CD8-positive, alpha-beta T cell (primary cell): ENCODE measurements at places on chromosomes 12 and 14.

DNA sequence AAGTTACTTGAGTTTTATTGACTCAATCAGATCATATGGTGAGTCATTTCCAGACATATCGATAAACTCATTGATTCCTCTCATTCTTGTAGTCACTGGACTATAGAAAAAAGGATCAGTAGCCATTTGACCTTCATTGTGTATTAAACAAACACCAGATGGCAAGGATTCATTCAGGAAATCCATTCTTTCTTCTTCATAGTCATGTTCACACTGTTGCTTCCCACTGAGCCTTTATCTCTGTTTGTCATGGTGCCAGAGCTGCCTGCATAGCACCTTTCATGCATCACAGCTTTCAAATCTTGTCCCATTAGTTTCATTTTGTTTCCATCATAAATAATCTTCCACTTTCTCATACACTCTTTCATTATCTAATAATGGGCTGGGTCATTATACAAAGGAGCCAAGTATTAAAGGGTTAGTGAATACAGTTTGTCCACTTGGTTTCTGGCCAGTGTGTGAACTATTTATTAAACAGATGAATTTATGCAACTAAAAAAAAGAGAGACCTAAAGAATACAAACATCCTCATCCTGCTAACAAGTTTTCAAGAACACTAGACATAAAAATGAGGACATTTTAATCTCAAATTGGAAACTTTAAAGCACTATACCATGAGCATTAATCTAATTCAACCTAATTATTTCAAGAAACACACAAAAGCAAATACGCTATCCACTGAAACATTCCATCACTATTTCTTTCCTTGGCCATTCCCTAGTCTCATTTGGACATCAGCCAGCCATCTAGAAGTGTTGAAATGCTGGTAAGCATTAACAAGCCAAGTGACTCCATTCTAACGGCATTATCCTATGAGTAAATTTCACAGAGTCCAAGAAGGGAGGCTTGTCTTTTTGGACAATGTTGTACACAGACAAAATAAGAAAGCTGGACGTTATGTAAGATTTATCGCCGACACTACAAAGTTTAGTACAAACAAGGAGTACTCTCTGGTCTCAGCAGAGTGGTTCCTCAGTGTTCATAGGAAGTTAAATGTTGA, 476.5 kb downstream of the FOXG1 start:
- no peak for DNase-seq

GRCh38 chr14:23827100-23827892, 126.3 kb upstream of the DHRS4 start:
- DNase-seq: no peak

DNA sequence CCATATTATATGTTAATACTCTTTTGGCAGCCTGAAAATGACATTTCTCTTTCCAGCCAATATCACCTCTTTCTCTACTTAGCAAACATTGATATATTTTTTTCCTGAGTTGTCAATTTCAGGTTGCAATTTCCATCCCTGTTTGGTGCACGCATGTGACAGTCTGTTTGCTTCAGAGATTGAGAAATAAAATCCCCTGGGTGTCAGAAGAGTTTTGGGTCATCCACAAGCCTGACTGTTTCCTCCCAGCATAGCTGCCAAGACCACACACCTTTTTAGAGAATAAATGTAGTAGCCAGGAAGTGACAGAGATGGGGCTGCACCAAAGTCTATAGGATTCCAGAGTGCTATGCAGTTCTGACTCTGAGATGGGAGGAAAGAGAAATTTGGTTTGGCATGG, 144.9 kb upstream of the NOS1 start:
- DNase-seq: no peak

- DNase-seq: no peak
Measured at GRCh38 chr14:90580377-90581335, 183.8 kb downstream of the CALM1 start.

DNA sequence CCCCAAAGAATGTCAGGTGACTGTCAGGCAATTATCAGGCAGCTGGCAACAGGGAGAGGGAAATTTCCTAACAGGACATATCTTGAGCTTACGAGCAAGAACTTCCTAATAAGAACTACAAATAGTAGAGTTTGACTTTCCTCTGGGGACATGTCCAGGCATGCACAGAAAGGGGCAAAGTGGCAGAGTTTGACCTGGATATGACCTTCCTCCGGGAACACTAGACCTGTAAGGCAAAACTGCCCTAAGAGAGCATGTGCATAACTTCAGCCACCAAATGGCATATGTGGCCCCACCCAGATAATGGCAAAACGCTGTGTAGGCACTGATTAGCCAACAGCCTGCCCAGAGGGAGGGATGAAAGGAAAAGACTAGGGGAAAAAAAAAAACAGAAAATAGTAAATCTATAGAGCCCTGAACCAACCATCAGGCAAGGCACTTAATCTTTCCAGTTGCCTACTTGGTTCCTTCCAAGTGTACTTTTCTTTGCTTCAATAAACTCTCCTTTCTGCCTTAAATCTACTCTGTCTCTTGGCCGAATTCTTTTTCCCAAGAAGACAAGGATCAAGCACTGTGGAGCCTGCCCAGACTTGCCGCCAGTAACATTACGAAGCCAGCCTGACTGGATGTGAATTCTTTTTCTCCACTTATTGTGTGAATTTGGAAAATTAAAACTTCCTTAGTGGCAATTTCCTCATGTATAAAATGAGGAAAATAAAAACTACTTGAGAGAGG, 164.1 kb downstream of the SPTSSA start:
- no peak for DNase-seq

GRCh38 chr12:124768452-124769162, 95.1 kb downstream of the SCARB1 start:
- DNase-seq: no peak

DNA sequence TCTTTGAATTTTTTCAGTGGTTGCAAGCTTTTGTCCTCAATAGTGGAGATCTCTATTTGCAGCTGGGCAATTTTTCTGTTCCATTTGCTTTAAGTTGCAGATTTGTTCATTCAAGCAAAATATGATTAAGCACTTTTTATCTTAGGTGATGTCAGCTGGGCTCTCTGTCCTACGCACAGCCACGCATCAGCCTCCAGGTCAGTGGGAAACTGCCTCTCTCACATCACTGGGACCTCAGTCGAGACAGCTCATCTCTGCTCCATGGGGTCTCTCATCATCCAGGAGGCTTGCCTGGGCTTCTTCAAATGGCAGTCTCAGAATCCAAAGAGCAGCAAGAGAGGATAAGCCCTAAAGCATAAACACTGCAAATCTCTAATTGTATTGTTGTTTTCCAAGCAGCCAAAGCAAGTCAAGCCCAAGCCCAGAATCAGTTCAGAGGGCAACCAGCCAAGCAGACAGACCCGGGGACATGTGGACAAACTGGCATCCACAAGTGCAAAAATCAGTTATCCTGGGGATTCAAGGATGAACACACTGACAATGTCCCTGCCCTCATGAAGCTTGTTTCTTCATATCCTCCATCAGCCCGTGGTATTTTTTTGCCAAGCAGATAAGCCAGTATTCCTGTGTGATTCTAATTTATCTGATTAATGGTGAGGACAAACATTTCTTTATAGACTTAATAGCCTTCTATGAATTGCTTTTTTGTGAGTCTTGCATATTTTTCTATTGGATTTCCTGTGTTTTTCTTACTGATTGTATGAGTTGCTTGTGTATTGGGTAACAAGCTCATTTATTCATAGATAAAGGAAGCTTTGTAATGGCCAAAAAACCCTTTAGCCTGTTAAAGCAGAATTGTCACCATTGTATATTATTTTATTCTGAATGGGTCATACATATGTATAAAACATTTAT, 262.5 kb downstream of the GXYLT1 start:
- no peak for DNase-seq

DNA sequence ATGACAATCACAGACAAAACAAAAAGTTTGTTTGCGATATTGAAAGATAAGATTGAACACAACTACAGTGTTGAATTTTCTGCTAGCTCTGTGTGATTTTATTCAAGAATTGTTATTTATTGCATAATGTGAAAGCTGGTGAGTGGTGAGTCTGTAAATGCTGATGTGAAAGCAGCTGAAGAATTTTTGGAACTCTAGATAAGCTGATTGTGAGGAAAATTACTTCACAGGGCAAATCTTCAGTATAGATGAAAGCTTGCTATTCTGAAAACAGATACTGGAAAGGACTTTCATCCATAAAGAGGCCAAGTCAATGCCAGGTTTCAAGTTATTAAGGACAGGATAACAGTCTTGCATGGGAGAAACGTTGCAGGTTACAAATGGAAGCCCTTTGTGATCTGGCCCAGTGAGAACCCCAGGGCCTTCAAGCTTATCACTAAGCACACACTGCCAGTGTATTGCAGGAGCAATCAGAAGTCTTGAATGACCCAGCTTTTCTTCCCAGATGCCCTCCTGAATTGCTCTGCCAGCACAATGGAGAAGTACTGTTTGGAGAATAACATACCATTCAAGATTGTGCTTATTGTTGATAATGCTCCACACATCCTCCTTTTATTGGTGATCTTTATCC, 153.7 kb downstream of the PCNX1 start:
- DNase-seq: no peak

DNA sequence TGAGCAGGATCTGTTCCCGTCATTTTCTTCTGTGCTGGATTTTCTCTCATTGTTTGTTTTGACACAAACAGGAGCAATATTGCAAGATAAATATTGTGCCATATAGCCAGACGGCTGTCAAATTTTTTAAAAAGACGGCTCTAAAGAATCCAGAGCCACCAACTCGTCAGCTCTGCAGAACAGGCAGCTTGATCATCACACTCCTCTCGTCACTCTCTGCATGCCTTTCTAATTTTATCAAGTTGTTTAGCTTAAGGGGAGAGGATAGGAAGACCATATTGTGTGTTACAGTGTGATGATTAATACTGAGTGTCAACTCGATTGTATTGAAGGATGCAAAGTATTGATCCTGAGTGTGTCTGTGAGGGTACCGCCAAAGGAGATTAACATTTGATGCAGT, 562.8 kb downstream of the GALC start:
- no peak for DNase-seq

GRCh38 chr12:43840338-43840737, 4.5 kb downstream of the TMEM117 start:
- no peak for DNase-seq

DNA sequence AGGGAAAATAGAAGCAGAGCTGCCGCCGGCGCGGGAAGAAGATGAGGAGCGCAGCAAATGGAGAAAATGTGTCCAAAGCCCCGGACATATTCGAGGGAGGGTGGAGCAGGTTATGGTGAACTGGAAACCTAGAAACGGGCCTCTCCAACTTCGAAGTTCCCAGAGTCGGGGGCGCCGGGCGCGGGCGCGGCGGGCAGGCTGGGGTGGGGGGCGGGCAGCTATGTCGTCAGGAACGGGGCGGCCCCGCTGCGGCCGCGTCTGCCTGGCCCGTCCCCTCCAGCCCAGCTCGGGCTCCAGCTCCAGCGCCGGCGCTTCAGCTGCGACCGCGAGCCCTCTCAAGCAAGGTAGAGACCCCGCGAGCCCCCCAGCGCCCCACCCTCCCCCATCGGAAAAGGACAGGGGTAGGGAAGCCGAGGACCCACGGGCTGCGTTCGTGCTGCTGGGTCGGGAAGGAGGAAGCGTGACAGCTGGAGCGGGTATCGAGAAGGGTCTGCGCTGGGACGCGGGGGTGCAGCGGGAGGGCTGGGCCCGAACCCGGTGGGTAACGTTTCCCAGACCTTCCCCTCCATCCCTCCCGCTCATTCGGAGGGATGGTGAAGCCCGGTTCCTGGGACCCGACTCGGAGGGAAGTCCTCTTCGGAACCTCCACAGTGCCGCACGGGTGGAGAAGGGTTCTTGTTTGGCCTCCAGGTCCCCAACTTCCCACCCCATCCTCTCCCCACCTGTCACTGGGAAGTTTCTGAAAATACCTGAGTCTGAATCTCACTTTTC, 1.0 kb downstream of the DGKA start:
- DNase-seq: no peak

DNA sequence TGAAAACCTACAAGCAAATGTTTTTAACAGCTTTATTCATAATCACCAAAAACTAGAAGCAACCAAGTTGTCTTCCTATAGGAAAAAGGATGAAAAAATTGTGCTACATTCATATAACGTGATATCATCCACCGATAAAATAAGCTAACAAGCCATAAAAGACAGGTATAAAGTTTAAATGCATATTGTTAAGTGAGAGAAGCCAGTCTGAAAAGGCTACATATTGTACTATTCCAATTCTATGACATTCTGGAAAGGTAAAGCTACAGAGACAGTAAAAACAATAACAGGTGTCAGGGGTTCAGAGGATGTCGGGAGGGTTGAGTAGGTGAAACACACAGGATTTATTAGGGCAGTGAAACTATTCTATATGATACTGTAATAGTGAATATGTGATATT, 22.7 kb downstream of the CDKL1 start:
- no peak for DNase-seq

DNA sequence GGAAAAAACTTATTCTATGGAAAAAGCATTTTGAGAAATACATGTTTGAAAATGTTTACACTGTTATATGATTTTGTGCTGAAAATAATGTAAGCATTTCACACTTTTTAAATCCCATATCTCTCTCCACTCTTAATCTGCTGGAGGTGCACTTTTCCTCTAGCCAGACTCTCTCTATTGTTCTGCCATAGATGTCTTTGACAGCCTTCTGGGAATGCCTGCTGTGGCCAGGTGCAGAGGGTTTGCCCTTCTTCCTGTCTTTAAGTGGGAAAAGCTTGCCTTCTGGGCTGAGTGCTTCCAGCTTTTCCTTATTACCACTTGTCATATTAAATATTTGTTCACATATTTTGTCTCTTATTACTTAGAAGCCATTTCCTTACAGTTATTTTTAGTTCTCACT, 60.1 kb upstream of the PPM1H start:
- DNase-seq: no peak

DNA sequence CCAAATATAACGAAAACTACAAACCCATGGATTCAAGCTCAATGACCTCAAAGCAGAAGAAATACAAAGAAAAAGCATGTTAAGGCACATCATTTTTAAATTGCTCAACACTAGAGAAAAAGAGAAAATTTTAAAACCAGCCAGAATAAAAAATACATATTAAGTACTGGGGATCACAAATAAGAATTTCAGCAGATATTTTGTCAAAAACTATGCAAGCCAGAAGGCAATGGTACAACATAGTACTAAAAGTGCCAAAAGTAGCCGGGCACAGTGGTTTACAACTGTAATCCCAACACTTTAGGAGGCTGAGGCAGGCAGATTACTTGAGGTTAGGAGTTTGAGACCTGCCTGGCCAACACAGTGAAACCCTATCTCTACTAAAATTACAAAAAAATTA, 10.2 kb downstream of the SGPP1 start:
- no peak for DNase-seq
